Fibroblast of skin of scalp (primary cell): ENCODE measurements at places on chromosomes 16 and 17.

DNA sequence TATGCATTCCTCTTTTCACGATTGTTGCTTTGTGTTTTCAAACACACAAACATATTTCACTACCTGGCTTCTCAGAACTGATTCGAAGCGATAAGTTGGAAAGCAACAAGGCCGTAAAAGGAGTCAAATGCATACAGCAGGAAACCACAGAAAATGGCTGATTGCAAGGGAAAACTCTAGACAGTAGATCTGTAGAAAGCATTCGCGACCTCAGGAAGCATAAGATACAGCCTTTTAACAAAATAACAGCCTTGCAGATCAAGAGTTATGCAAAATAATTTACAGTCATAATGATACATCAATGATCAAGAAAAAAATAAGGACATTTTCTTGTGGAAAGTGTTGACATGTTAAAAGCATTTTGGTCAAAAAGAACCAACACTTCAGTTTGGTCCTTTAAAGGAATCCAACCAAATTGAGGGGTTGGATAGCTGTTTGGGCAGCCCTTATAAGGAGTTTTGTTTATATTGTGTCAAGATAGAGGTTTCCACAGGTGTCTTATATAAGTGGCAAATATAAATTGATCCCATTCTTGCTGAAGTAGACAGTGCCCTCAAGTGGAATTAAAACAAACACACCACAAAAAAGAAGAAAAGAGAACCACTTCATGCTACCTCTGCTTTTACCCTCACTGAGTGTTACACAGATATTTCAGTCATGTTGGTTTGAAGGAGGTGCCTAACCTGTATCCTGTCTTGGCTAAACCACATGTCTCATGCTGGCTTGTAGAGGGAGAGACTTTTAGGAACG lies 5.5 kb downstream of the CYLD start:
- no peak for DNase-seq

DNA sequence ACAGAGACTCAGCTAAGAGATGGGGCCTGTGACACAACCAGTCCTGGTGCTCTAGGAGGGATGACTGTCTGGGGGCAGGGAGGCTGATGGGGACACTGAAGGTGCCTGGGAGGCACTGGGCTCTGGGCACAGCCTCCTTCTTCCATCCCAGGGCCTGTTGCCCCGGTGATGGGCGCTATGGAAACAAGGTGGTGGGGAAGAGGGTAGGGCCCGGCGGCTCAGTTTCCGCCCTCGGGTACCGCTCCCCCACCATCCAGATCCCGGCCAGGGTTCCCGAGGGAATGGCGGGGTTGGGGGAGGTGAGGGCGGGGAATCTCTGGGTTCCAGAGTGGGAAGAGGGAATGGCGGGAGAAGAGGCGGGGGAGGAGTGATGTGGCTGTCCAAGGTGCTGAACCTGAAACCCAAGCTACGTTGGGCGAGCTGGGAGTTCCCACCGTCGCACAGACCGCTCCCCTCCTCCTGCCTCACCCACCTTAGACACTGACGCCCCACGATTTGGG lies 981 bp downstream of the KCNH4 start:
- DNase-seq, result peak; percentile 49

DNA sequence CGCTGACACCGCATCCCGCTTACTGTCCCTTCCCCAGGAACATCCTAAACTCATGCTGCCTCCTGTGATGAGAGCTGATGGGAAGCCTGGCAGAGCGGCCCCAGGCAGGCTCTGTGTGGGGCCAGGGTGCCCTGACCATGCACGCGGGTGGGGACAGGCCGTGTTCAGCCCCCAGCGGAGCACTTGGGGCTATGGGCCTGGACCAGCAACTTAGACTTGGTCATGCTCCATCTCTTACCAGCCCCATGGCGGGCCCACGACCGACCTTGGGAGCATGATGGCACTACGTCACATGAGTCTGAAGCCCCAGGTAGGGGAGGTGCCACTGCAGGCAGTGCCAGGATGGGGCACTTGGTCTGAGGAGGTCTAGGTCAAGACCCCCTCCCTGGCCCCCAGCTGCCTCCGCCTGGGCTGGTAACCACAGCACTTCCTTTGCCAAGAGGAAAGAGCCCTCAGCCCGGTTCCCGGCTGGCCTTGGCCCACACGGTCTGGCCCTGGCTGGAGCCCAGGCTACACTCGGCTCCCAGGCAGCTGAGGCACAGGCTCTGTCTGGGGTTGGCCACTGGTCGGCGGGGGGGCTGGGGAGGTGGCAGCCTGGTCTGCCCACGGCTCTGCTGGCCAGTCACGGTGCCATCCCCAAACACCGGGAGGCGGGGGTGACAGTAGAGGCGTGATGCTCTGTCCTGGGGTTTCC lies 25.7 kb downstream of the BAHCC1 start:
- DNase-seq, result peak; percentile 27

- DNase-seq, result no peak
These were observed 10.8 kb downstream of the CASKIN2 start for GRCh38 chr17:75504347-75505151.

- DNase-seq, result no peak
These were observed 874 bp downstream of the WWP2 start for GRCh38 chr16:69762814-69763598.

DNA sequence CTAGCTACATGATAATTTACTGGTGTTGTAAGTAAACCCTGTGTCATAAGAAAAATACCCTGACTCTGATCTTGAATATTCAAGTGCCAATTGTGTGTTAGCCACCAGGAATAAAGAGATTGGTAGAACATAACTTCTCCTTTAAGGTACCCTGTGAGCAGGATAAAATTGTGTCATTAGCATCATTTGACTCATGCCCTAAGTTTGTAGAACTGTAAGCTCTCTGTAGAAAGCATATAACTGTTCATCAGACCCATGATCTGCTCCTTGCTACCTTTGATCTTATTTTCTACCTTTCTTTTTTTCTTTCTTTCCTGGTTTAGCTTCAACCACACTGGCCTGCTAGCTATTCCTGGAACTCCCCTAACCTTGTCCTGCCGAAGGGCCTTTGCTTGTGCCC lies 35.8 kb downstream of the PTRH2 start:
- DNase-seq, result no peak

DNA sequence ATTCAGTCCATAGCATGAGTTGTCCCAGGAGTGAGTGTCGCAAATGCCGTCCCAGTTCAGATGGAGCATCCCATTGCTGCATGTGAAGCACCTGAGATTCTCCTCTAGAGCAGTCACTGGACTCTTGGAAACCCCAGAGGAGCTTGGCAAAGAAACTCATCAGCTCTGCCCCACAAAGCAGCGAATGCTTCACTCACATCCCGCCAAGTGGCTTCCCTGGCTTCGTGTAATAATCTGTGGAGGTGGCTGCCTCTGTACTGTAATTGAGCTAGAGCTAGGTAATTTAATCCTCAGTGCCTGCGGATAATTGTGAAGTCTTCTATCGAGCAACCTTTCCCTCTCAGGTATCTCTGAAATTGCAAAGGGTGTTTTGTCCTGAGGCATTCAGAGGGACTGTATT lies 107.1 kb downstream of the SNX29 start:
- no peak for DNase-seq
